Astrocyte (in vitro differentiated cells and primary cell): ENCODE measurements at places on chromosomes 2 and 18. TPM values are rescaled to one million over a fixed set of nuclear protein-coding genes. Genes with fewer than 3 reads are reported as not detected.

LYPD6 gene
- total RNA-seq = 1.1 and 1.4 TPM in 2 replicates

CDK15 gene
- 6.6 and 9.3 TPM in 2 replicates for total RNA-seq

IMP4 gene
- total RNA-seq = 65.5 and 78.9 TPM in 2 replicates

GKN1 gene
- not detected in 2 replicates for total RNA-seq

PRSS56 gene
- total RNA-seq = not detected in 2 replicates

COLEC11 gene
- not detected in 2 replicates for total RNA-seq

IL36B gene
- not detected in 2 replicates for total RNA-seq

SP5 gene
- 0.11 TPM in 1 of 2 replicates, not detected in the other for total RNA-seq

DLX2 gene
- 2.1 and 2.2 TPM in 2 replicates for total RNA-seq

MCM6 gene
- 7.8 and 9.5 TPM in 2 replicates for total RNA-seq

CCDC121 gene
- total RNA-seq = 1.2 and 1.6 TPM in 2 replicates

SERPINB12 gene
- total RNA-seq = not detected in 2 replicates
